A549 treated with CORT108297 at 1 μM for 4 hours (cell line): ENCODE measurements at places on chromosomes 3 and 15. TPM values are rescaled to one million over a fixed set of nuclear protein-coding genes. Genes with fewer than 3 reads are reported as not detected.

The GUCA1C gene
- not detected in 5 replicates for total RNA-seq

The CCDC54 gene
- not detected in 5 replicates for total RNA-seq

The EFCAB12 gene
- total RNA-seq, result 0.36 to 0.88 TPM (median 0.70 TPM) in 5 replicates

The PLSCR1 gene
- 44.3 to 47.6 TPM (median 46.1 TPM) in 5 replicates for total RNA-seq

The ATP8B4 gene
- 0.50 to 0.94 TPM (median 0.69 TPM) in 5 replicates for total RNA-seq

The CILP gene
- 0.06 to 0.09 TPM (median 0.07 TPM) in 5 replicates for total RNA-seq

The ISG20 gene
- 36.7 to 46.2 TPM (median 40.1 TPM) in 5 replicates for total RNA-seq

The NPAP1 gene
- not detected in 5 replicates for total RNA-seq

The IGSF11 gene
- 3.0 to 6.1 TPM (median 5.6 TPM) in 5 replicates for total RNA-seq

The BSN gene
- 0.08 to 0.16 TPM (median 0.13 TPM) in 5 replicates for total RNA-seq

The LRRC49 gene
- total RNA-seq, result 4.4 to 7.2 TPM (median 4.9 TPM) in 5 replicates

The SST gene
- total RNA-seq, result not detected in 5 replicates

The DNAJA4 gene
- 0.06 TPM in 1 of 5 replicates, not detected in the others for total RNA-seq

The LMOD3 gene
- not detected in 5 replicates for total RNA-seq

The PLAAT1 gene
- total RNA-seq, result 0.09 to 0.14 TPM in 2 of 5 replicates, not detected in the others

The DNAH12 gene
- total RNA-seq, result 0.03 to 0.15 TPM (median 0.13 TPM) in 5 replicates

The RYR3 gene
- total RNA-seq, result 0.01 to 0.13 TPM (median 0.02 TPM) in 5 replicates

The EIF2B5 gene
- 29.6 to 30.9 TPM (median 30.0 TPM) in 5 replicates for total RNA-seq

The AGTR1 gene
- total RNA-seq, result 0.31 to 0.60 TPM (median 0.40 TPM) in 5 replicates
